ENCODE measurements at places on chromosomes 5 and 9.

DNA sequence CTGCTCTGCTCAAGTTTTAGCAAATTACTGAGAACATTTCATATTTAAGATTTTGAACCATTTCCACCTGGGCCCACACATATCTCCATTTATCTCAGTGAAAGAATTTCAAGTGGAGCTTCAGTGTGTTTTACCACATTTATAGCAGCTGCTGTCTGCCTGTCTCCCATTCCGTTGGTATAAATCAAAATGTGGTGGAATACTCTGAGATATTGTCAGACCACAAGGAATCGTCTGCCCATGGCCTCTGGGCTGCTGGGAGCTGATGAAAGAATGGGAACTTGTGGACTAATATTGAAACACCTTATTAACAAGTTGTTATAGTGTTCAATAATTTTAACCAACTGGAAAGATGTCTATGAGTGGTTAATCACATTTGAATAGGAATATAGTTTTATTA is 33.3 kb downstream of the MAST4 start:
- no peak for DNase-seq

GRCh38 chr9:97365634-97366033 is 46.3 kb upstream of the TDRD7 start:
- DNase-seq: no peak

DNA sequence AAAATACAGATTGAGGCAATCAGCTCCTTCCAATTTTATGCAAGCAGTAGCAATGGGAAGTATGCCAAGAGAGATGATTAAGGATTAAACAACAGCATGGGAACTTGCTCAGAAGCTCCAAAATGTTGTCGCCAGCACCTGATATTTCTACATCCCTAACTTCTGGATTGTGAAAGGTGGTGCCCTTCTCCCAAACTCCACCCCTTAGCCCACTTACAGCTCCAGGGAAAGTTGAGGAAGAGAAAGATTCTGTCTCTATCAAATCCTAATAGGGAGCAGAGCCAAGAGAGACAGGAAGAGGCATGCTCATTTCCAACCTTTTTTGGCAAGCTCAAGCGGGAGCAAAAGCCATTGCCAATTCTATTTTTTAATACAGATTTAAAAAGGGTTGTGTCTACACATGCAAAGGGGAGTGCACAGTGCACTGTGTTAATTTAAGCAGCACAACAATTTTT is 92.4 kb upstream of the NR3C1 start:
- DNase-seq: no peak

DNA sequence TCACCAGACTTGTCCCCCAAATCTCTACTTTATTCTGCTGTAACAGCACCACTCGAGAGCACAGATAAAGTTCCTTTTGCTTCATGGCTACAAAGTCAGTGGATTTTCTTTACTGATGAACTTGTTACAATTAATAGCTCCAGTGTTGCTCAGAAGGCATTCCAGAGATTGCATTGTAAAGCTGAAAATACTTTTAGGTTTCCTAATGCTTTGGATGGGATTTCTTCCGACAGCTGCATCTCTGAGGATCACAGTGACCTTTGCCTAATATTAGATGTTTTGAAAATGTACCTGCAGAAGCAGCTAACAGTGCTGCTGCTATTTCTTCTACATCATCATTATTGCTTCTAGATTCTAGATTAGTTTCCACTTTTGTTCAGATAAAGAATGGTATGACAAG is 58.8 kb upstream of the TMEM171 start:
- no peak for DNase-seq

- no peak for DNase-seq
Measured at GRCh38 chr9:114078021-114078780, at the start of gene AMBP. Gene AMBP (minus strand): TSS chr9:114078300. CDS start chr9:114078209, 91 bp downstream.

DNA sequence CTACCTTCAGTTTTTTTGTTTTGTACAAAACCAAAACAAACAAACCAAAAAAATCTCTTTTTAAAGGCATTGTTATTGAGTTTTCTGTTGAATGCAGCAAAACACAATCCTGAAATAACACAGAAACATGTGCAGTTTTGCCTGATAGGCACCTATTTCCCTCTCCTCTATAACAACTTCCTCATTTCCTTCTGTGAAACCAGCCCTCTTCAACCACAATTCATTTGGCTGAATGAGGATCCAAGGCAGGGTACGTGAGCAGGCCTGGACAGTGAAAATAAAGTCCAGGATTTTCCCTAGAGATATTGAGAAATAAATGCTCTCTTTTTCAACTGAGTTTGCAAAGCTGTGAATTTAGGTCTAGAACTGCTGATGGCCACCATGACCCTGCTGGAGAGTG is 134.8 kb upstream of the LARP1 start:
- peak; percentile 79 for DNase-seq

GRCh38 chr9:114207845-114208244 is 52.5 kb downstream of the COL27A1 start:
- DNase-seq: no peak

DNA sequence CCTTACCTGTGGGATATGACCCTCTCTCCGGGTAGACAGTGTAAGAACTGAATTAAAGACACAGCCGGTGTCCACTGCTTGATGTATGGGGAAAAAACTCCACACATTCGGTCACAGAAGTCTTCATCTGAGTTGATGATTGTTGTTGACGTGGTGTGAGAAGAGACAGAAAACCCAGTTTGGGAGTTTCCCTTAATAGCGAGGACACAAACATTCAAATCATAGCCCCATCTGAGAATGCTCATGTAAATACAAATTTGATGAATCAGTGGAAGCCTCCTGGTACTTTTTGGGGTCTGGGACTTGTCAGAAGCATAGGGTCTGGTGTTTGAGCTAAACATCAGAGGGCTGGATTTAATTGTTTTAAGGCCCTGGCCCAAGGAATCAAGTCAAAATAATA is 11.0 kb downstream of the HAVCR1 start:
- no peak for DNase-seq

- no peak for DNase-seq
Measured at GRCh38 chr5:33594006-33594405, 153.2 kb downstream of the TARS1 start.
